ENCODE measurements at places on chromosomes 13 and 19. TPM values are rescaled to one million over a fixed set of nuclear protein-coding genes. Genes with fewer than 3 reads are reported as not detected.
A peak's percentile ranks its signal among the peaks of the same experiment; 100 is the strongest.

DNA sequence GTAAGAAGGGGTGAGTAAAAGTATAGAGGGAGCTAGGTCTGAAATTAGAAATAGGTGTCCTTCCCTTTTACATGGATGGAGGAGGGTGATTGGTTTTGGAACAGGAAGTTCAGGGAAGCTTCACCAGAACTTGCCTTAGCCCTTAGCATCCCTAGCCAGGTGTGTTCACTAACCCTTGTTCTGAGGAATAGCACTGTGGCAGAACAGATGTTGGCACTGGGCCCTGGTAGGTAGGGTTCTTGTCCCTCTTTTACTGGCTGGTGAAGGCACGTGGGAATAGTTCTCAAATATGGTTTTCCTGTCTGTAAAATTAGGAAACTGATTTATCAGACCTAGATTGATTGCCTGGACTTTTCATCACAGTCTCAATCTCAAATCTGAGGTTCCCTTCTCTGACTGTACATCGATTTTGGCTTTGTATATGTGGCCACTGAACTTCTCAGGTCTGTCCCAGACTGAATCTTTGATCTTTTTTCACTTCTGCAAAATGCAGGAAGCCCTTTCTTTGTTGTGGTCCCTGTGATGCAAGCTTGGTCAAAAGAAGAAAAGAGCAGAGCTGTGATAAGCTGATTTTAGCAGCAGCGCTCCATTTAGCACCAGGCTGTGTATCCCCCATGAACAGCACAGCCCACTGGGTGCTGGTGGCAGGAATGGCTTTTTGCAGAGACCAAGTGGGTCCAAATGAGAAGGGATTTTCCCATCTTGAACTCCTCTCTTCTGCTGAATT lies 86.2 kb upstream of the HTR2A start:
- no peak for DNase-seq
- no peaks in the 10 kb centered on the region for H3K36me3 ChIP-seq
- no peak overlapping the region for H3K4me3 ChIP-seq
- H3K27ac ChIP-seq = no peak overlapping the region
- H3K27me3 ChIP-seq = no peaks in the 10 kb centered on the region

GRCh38 chr13:73696271-73696670 lies 437.9 kb downstream of the KLF12 start:
- no peaks in the 10 kb centered on the region for H3K36me3 ChIP-seq
- DNase-seq = no peak
- no peak overlapping the region for H3K4me3 ChIP-seq
- H3K27ac ChIP-seq = no peak overlapping the region
- no peaks in the 10 kb centered on the region for H3K4me1 ChIP-seq

GRCh38 chr19:46863818-46864629 lies 3.2 kb downstream of the ARHGAP35 start:
- no peaks in the 10 kb centered on the region for H3K36me3 ChIP-seq
- DNase-seq = peak; percentile 84
- no peaks in the 10 kb centered on the region for H3K27me3 ChIP-seq
- peak overlapping the region; percentile 81 for H3K4me3 ChIP-seq

- H3K36me3 ChIP-seq = no peaks in the 10 kb centered on the region
- H3K4me1 ChIP-seq = no peaks in the 10 kb centered on the region
- H3K27me3 ChIP-seq = no peaks in the 10 kb centered on the region
- no peak for DNase-seq
Measured at GRCh38 chr19:1865172-1866010, 2.0 kb upstream of the KLF16 start.

Gene ZNF99
- total RNA-seq = not detected
